NCI-H1417 treated with DMSO at 0.1 percent for 48 hours (cell line): ENCODE measurements at places on chromosomes 7 and 10.

GRCh38 chr7:138352570-138353461 is 107.2 kb upstream of the TRIM24 start:
- DNase-seq = no peak

DNA sequence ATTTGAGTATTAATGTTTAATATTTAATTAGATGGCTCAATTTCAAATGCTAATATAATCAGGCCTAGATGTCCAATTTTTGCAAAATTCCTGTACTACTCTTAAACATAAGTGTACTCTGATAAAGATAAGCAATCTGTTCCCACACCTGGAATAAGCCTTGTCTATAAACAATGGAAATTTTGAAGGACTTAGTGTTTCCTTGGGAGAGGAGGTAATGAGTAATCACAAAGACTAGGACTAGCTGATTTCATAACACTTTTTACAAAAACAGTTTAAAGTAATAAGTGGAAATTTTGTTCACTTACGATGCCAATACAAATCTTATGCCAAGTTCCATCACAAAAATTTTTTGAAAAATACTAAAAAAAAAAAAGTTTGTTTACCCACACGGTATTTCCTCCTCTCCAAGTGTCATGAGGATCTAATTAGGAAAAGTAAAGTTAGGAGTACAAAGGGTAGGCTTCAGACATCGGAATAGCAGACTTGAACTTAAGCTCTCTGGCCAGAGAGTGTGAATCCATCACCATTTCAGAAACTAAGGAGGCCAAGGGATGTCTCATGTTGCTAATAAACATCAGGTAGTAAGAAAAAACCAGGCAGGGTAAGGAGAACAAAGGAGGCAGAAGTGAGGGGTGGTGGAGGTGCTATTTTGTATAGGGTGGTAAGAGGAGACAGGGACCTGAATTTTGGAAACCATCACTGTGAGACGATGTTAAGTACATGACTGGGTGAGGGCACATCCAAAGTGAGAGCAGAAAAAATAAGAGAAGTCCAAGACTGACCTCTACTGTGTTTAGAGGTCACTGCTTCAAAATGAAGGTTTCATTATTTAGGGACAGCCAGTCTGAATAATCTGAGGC is 61.3 kb downstream of the RAPGEF5 start:
- DNase-seq = no peak

DNA sequence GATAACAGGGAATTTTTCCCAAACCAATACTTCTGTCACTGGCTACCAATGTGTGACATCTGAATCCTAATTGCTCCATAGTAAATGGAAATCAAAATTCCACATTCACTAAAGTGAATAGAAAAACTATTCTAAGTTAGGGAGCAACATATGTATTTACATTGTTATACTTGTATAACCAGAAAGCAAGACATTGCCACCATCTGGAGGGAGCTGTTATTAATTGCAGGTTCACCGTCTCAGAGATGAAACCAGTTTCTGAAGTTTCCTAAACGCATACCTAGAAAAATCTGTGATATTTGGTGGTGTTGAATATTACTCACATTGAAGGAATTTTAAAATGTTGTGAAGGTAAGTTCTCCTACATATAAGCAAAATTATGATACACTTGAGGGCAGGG is 390.1 kb downstream of the NXPH1 start:
- DNase-seq = no peak

DNA sequence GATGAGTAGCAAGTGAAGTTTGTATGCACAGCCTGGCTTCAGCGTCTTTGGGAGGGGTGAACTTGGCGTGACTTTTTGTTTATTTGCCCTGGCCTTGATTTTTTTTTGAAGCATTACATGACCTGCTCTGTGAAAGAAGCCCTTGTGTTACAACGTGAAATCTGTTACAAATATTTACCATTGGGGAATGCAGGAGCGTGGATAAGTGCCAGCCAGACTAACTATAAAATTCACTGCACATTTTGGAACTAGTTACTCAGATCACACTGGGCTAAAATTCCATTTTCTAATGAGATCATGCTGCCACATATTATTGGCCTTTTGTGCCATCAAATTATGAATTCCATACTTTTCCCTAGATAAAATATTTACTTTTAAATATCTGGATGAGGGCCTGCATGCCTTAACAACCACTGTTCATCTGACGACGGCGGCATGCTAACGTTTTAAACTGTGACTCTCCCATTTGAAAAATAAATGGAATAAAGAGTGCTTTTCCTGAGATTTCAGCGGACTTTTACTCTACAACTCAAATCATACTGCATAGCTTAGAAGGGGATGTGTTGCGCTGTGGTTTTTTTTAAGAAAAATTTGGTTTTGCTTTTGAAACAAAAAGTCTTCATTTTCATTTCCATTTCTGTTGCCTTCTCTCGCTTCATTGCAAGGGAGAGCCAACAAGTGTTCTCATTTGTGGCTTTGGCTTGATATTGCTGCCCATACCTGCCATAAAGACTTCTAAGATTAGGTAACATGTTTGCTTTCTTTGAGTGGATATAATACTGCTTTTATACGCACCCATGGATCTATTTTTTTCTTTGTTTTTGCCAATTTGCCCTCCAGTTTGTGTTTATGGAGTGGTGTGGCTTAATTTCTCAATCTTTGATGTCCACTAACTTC is 352.2 kb downstream of the TFEC start:
- no peak for DNase-seq

DNA sequence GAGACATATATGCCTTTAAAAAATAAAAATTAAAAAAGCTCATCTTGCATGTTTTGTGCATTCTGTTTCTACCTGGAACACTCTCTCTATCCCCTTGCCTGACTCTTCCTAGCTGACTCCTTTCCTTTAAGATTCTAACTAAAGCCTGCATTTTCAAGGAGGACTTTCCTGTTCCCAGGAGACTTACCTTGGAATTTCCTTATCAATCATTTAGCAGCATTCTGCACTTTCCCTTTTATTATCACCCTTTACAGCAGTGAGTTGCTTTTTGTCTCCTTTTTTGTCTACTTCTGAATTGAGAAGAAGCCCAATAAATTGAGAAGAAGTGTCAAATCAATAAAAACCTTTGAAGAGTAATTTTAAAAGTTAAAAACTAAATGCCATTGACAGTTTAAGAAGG is 142.2 kb upstream of the TMEM196 start:
- DNase-seq = no peak

DNA sequence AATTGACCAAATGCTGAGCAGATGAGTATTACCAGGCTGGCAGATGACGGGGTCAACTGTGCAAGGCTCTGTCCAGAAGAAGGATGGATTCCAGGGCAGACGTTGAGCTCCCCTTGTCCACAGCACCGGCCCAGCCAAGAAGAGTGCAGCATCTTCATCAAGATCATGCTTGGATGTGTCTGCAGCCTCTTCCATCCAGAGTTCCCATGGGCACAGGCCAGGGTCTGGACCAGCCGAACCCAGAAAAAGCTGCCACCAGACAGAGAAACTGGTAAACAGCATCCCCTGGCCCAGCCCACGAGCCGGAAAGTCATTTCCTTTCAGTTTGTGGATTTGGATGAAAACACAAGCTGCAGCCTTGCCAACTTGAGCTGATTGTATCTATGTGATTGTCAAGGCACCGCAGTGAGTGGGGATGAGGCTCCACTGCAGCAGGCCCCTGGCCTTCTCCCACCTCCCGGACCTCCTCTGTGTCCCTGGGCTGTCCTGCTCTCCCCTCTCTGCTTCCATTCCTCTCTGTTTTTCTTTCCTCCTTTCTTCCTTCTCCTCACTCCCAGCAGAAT is 321.8 kb downstream of the TCERG1L start:
- DNase-seq = no peak

DNA sequence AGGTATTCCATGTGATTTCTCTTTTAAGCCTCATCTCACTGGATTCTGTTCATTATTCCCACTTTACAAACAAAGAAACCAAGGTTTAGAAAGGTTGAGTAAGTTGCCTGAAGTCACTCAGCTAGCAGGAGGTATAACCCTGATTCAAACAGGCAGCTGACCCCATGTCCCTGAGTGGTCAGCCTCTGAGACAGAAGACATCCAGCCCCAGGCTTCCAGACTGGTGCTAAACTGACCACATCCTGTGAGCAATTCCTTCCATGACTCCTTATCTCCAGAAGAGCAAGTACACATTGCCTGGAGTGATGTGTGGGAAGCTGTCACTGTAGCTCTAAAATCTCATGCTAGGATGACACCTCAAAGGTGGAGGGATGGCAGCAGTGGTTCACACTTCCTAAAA is 3.7 kb downstream of the PLPP4 start:
- no peak for DNase-seq

GRCh38 chr7:1103789-1104515 is 16.0 kb downstream of the GPER1 start:
- DNase-seq = no peak

DNA sequence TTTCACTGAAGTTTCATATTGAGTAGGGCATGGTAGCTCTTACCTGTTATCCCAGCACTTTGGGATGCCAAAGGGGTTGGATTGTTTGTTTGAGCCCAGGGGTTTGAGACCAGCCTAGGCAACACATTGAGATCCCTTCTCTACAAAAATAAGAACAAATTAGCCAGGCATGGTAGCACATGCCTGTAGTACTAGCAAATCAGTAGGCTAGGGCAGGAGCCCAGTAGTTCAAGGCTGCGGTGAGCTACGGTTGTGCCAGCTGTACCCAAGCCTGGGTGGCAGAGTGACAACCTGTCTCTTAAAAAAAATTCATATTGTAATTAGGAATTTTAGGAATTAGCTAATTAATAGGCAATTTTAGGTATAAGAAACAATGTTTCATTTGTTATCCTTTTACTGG is 18.0 kb downstream of the BBIP1 start:
- DNase-seq = no peak

GRCh38 chr10:57294698-57295097 is 933.6 kb upstream of the ZWINT start:
- no peak for DNase-seq

GRCh38 chr10:131580674-131581073 is 269.2 kb upstream of the TCERG1L start:
- no peak for DNase-seq

DNA sequence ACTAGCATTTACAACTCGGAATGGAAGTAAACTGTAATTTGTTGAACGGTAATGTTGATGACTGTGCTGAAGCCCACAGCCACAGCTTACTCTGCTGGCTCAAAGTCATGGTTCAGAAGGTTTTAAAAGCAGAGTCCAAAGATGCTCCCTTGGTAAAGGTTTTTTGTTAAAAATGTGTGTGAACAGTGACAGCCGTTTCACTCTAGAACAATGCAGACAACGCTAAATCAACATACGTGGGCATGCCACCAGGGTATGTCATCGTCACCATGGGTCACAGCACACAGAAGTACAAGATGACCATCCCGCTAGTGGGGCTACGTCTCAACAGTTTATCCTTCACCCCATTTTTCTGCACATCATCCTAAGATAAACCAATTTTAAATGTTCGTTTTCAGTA is 106.5 kb upstream of the LANCL2 start:
- DNase-seq = no peak
